Esophagus squamous epithelium (tissue), 5 donors: ENCODE measurements at places on chromosomes 2 and 18. TPM values are rescaled to one million over a fixed set of nuclear protein-coding genes. Genes with fewer than 3 reads are reported as not detected.

DNA sequence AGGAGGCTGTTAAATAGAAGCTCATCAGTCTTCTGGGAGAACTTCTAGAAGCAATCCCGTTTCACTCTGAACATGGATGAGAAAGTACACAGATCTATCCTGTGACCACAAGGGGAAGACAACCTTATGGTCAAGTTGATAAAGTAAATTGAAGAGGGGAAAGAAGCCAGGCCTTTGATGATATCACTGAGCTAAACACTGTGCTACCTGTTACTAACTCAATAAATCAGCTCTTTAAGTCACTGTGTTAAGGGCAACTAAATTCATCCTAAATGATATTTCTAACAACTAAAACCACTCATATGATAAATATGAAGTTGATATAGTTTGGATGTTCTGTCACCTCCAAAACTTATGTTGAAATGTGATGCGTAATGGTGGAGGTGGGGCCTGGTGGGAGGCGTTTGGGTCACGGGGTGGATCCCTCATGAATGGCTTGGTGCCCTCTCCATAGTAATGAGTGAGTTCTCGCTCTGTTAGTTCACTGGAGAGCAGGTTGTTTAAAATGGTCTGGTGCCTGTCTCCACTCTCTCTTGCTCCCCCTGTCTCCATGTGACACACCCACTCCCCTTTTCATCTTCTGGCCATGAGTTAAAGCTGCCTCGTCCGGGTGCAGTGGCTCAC, 23.6 kb downstream of the OLA1 start:
- DNase-seq, result no peak

DNA sequence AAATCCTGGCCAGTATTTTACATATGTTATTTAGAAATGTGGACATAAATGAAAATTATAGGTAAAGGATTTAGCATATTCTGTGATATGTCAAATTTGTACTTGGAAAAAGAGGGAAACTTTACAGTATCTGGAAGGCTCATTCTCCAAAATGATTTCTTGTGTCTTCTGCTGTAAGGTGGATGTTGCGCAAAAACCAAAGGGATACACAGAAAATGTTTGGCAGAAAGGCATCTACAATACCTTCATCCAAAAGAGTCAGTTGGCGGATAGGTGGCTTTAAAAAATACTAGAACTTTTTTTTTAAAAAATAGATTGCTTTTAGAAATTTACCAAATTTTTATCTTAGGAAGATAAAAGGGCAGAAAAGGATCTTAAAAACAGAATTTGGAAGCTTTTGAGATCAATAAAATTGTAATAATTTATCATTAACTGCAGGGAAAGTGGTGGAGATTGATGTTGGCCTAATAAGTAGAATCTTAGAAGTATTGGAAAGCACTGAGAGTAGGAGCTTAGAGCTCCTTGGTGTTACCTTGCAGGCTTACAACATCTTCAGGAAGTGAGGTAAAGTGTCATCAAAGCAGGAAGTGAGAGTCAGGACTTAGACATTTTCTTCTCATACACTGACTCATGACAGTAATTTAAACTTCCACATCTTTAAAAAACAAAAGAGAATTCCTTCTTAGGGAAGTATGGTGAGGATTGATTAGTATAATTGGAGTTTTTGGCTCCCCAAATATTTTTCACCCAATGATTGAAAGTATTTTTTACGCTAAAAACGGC, 2.1 kb downstream of the NABP1 start:
- no peak for DNase-seq

- DNase-seq, result no peak
These were observed 39.1 kb downstream of the SRBD1 start for GRCh38 chr2:45571940-45572339.

DNA sequence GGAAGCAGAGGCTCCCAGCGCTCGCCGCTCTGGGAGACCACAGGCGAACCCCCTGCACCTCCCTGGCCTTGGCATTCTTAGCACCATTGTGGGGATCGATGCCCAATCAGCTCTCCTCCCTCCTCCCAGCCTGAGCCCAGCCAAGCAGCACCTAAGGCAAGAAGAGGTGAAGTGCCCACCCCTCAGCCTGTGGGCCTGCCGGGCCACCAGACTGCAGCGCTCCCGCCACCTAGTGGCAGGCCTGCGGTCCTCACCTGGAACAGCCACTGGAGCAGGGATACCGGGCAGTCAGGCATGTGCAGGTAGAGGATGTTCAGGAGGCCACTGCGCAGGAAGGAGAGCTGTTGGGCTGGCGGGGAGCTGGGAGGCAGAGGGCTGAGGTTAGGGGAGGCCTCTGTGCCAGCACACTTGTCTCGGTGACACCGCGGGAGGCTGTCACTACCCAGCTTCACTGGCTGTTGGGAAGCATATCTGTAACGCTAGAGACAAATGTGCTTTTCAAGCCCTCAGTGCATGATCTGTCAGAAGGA, 35.2 kb downstream of the FAM178B start:
- DNase-seq, result no peak

GRCh38 chr2:196337208-196337953, 166.0 kb upstream of the STK17B start:
- DNase-seq, result no peak

DNA sequence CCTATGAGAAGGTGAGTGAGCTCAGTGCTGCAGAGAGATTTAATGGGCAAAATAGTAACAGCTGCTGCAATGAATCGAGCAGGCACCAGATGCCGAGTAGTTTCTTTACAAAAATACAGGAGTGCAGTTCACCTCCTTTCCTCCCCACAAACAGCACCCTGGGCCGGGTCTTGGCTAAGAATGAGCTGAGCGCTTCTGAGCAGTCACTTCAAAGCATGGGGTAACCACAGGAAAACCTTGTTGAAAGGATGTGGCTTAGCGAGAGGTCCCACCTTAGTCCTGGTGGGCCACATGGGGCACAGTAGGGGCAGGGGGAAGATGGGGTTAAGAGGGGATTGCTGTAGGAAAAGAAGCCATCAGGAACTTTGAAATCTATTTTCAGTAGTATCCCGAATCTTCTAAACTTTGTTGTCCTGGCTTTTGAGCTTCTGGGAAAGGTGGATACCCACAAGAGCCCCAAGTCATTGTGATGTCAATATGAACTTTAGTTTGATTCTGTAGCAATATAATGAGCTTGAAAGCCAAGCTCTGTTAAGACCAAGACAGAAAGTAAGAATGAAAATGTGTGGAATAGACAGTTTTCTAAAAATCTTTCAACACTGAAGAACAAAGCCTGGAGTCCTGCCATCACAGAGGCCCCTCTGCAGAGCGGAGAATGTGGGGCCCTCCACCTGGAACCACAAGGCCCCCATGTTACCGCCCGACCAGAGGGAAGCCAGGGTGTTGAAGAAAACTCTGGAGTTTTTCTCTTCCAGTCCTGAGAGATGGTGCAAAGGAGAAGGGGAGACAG, 101.0 kb upstream of the ZNF236 start:
- DNase-seq, result no peak

GRCh38 chr2:11175293-11175795, 20.1 kb downstream of the SLC66A3 start:
- DNase-seq, result no peak

GRCh38 chr2:189074506-189074905, 100.3 kb downstream of the COL3A1 start:
- no peak for DNase-seq

TRIB2 gene
- 28.3 TPM for total RNA-seq

DNAJC5G gene
- total RNA-seq, result not detected

POTEI gene
- not detected for total RNA-seq

GALNT5 gene
- 8.5 TPM for total RNA-seq
